Left forelimb (tissue), 1 donor: ENCODE measurements at places on chromosomes 5 and 9.

DNA sequence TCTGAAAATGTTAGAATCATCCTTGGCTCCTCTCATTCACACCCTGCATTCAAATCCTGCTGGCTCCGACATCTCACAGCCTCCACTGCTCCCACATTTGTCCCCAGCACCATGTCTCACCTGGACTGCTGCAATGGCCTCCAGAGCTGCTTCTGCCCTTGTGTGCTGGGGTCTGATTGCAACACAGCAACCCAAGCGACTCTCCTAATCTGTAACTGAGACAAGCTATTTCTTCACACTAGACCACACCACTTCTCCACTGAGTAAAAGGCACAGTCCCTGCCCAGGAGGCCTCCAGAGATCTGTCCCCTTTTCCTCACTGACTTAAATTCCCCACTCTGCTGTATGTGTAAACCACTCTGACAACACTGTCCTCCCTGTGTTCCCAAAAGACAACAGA lies 151.1 kb upstream of the TAS2R1 start:
- no peak for DNase-seq

GRCh38 chr9:72294936-72295335 lies 70.1 kb downstream of the ZFAND5 start:
- DNase-seq: no peak

DNA sequence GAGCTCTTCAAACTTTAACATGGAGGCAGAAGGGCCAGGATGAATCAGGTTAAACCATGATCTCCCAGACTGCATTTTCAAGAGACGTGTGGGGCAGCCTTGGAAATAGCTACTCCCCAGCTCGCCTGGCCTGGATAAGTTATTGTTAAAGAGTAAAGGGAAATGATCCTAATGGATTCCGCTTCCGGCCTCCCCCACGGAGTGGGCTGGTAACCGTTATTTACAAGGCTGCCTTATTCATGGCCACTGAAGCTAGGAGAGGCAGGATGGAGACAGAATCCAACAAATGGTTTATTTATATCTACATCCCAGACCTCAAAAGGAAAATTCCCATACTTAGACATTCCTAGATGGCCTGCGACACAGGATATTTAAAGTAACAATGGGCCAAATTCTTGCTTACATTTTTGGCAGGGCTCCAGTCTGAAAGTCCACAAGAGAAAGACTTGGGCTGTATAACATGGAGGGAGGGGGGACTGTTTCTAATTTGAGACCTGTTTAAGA lies 27.9 kb downstream of the SPRY4 start:
- DNase-seq: no peak

DNA sequence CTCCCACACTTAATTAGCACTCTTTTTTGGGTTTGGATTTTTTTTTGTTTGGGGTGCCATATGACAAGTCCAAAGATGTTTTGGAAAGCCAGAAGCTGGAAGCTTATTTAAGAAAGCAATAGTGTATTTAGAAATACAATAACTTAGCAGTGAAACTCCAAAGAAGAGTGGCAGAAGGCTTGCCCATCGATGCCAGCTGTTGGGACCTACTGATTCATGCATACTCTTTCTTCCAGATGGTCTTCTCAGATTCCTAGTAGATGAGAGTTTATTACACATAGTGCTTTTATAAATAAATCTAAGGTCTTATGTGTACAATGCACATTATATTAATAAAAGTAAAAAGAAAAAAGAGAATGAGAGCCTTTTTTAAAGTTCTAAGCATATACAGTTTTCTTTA lies 374.6 kb downstream of the OSTF1 start:
- no peak for DNase-seq

DNA sequence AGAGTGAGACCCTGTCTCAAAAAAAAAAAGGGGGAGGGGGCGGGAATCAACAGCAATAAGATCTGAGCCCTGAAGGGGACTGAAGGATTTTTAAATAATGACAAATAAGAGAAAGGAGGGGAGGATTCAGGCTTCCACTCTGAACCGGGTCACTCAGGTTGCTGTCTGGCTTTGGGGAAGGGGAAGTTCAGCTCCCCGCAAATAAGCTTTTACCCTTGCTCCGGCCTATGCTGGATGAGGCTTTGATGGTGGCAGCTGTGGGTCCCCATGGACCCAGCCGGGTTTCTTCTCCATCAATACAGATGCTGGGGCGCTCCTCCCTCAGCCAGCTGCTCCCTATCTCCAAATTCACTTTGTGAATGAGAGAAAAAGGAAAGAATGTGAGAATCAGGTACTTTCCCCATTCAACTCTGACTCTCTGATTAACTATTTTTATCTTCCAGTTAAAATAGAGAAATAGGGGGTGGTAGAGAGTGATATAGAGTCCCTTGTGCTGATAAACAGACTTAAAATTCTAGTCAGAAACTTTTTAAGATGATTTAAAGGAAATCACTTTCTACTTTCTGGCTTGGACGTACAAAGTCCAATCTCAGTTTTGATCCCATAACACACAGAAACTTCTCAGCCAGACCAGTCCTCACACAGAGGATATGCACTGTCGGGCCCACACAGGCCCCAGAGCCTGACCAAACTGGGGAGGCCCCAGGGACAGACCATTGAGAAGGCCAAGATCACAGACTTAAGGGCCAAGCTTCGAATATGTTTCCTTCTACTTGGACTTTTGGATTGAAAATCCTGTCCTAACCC lies 39.6 kb downstream of the C5orf15 start:
- no peak for DNase-seq

GRCh38 chr5:37037840-37038239 lies 161.3 kb downstream of the NIPBL start:
- no peak for DNase-seq

DNA sequence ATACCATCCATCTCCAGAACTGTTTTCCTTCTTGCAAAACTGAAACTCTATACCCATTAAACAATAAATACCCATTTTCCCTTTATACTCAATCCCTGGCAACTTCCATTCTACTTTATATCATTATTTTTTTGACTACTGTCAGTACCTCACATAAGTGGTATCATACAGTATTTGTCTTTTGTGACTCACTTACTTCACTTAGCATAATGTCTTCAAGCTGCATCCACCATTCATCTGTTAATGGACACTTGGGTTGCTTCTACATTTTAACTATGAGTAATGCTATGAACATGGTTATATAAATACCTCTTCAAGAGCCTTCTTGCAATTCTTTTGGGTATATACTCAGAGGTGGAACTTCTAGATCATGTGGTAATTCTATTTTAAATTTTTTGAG lies 11.6 kb upstream of the TYRP1 start:
- DNase-seq: no peak

GRCh38 chr5:93620487-93621326 lies 37.7 kb downstream of the NR2F1 start:
- peak; percentile 71 for DNase-seq

GRCh38 chr5:74413403-74414048 lies 227.0 kb downstream of the ENC1 start:
- no peak for DNase-seq

GRCh38 chr5:149757956-149758355 lies 27.8 kb downstream of the PPARGC1B start:
- no peak for DNase-seq

DNA sequence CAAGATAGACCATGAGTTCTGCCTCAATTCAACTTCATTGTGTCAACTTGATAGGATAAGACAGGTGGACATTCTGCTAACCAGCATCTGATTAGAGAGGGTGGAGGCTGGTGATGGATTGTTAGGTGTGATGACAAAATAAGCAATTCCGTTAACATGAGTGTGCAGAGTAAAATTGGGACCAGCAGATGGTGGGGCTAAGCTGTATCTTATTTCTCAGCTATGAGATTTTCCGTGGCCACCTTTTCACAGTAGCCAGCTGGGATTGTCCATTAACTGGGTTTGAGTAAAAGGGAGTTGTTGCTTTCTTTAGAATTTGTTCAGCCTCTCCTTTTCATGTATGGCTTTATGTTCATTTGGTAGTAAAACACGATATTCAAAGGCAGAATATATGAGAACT lies 28.8 kb upstream of the TAL2 start:
- no peak for DNase-seq

DNA sequence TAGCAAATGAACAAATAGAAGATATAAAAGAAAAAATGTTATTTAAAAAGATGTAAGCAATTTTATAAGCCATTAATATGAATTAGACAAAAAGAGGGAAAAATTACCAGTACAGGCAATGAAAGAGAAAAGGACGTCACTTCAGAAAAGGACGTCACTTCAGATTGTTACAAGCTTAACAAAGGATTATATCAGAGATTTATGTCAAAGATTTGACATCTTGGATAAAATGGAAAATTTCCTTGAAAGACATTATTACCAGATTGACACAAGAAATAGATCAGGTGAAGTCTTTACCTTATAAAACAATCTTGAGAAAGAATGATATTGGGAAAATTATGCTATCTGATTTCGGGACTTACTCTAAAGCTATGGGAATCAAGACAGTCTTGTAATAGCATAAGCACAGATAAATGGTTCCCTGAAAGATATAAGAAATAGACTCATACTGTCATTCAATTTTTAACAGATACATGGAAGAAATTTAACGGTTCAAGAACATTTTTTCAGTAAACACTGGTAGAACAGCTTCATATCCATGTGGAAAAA lies 625.4 kb upstream of the EDIL3 start:
- no peak for DNase-seq

GRCh38 chr5:136089791-136090190 lies 42.9 kb upstream of the SMAD5 start:
- DNase-seq: no peak

DNA sequence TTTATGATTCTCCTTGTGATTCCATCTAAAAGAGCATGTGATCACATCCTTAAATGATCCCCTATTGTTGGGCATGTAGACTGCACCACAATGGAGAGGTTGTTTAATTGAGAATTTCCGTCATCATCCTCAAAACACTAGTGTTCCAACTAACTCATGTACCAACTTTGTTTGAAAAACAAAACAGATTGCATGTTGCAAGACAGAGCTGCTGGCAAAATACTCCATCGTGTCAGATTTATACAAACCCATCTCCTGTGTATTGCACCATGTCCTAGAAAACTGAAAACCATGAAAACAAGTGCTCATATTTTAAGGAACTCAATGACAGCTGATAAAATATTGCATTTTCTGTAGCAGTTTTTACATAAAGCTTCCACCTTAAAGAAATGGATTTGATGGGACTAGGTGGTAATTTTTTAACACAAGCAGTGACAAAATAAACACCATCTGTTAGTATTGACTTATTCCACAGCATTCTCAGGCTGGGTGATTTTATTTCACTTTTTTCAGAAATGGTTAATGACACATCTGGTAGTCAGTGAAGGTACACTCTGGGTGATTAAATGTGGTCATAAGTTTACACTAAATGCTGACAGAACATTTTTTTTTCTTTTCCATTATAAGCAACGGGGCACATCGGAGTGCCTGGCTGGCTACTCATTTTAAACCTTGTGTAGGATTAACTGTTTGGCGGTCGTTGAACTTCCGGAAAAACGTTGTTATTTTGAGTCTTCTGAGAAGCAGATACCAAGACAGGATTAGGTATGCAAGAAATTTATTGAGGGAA lies 602.9 kb upstream of the WWC1 start:
- DNase-seq: no peak

DNA sequence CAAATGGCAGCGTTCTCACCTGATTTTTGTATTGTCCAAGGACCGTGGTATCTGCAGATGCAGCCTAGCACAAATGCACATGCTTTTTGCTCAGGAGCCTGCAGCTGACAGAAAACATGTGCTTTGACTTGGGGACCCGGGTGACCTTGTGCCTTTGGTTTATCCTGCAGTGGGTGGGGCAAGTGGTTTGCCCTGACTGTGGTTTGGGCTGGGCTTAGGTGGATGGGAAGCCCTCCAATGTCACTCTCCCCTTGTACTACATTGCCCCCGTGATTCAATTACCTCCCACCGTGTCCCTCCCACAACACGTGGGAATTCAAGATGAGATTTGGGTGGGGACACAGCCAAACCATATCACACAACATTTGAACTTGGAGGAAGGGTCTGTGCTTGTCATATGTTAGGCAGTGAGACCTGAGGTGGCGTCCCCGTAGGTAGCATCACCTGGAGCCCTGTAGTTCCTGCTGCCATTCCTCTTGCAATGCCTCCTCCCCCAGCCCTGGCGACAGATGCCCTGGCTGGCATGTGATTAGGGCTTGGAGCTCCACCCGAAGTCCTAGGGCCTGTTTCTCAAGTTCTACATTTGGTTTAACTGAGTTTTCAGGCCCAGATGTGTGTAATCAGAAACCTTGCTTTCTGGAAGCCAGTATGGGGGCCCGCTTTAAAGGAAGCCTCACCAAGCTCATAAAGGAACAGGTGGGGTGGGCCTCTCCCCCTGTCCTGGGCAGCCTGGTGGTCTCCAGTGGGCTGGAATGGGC lies 2.1 kb downstream of the ANKRD33B start:
- DNase-seq: peak; percentile 57

GRCh38 chr5:60297658-60298057 lies 402.3 kb downstream of the DEPDC1B start:
- DNase-seq: no peak

GRCh38 chr5:378301-378891 lies 56.9 kb downstream of the AHRR start:
- peak; percentile 28 for DNase-seq

GRCh38 chr5:178537467-178538371 lies 52.5 kb downstream of the COL23A1 start:
- DNase-seq: no peak

DNA sequence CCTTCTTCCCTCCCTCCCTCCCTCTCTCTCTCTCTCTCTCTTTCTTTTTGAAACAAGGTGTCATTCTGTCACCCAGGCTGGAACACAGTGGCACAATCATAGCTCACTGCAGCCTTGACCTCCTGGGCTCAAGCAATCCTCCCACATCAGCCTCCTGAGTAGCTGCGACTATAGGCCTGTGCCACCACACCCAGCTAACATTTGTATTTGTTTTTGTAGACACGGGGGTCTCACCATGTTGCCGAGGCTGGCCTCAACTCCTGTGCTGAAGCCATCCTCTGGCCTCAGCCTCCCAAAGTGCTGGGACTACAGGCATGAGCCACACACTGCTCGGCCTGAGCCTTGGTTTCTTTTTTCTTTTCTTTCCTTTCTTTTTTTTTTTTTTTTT lies 45.8 kb downstream of the PLPP7 start:
- DNase-seq: no peak

DNA sequence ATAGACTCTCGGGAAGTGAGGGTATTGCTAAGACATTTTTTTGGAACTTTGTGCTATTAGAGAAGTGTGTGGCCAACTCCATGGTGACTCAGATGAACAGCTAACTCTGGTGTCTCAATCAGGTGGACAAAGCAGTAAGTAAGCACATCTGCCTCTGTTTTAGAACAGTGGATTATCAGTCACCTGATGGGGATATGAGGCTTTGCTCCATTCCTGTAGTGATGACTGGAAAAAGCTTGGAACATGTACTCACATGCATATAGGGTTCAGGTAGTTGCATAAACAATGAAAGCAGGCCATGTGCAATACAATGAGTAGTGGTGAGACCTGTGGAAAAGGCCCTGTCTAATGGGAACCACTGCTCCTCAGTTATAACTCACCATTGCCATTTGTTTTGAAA lies 168.2 kb upstream of the FBN2 start:
- no peak for DNase-seq

GRCh38 chr9:92504881-92505280 lies 22.6 kb upstream of the ASPN start:
- no peak for DNase-seq

GRCh38 chr5:1720396-1721110 lies 79.1 kb downstream of the MRPL36 start:
- DNase-seq: peak; percentile 34
